ENCODE measurements at places on chromosomes 6 and 20. TPM values are rescaled to one million over a fixed set of nuclear protein-coding genes. Genes with fewer than 3 reads are reported as not detected.
A peak's percentile ranks its signal among the peaks of the same experiment; 100 is the strongest.

DNA sequence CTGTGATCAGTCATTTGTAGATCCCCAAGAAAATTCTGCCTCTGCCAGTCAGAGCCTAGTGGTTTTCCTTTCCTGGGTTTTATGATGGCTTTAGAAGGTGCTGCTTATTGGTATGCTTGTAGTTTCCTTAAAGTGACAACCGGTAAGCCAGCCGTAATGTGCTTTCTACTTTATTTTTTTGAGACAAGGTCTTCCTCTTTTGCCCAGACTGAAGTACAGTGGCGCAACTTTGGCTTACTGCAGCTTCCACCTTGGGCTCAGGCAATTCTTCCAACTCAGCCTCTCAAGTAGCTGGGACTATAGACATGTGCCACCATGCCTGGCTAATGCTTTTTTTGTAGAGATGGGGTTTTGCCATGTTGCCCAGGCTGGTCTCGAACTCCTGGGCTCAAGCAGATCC is 23.5 kb downstream of the MCM8 start:
- no peak for DNase-seq

E2F3 gene
- 17.8 TPM for total RNA-seq

APOM gene
- 1.8 TPM for total RNA-seq

SLC35F1 gene
- total RNA-seq = 1.2 TPM

DNA sequence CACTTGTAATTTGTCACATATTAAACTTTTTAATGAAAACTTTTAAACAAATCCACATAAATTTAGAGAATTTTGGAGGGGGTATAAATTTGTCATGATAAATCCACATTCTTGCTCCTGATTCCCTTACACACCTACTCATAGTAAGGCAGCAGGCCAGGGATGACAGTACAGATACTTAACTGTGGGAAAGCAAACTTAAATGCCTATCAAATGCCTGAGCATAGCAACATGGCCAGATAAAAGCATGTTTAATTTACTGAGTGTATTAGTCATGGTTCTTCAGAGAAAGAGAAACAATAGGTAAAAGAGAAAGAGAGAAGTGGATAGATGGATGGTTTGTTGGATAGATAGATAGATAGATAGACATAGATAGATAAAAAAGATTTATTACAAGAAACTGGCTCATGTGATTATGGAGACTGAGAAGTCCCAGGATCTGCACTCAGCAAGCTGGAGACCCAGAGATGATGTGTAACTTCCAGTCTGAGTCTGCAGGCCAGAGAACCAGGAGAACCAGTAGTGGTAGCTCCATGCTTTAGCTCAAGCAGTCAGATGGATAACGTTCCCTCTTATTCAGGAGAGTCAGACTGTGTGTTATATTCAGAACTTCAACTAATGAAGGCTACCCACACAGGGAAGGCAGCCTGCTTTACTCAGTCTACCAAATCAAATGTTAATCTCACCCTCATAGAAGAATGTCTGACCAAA is 15.9 kb upstream of the ADGRF1 start:
- DNase-seq = no peak

GRCh38 chr20:42565235-42565995 is 624.3 kb downstream of the PTPRT start:
- DNase-seq = peak; percentile 52

DNA sequence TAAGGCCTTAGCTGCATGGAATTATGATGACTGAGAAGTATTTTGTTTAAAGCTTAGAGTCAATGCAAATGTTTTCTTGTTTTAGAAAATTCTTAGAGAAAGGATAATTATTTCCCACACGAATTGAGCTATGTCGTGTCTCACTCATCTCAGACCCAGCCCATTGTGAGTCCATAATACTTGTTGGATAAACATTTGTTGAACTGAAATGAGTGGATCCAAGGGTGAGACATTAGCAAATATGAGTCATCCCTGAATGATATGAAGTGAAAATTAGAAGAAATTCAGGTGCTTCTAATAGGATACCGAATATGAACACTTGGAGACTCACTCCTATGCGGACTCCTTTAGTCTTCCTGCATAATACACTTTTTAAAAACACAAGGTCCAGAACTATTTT is 41.6 kb upstream of the ARMC2 start:
- DNase-seq = no peak

DNA sequence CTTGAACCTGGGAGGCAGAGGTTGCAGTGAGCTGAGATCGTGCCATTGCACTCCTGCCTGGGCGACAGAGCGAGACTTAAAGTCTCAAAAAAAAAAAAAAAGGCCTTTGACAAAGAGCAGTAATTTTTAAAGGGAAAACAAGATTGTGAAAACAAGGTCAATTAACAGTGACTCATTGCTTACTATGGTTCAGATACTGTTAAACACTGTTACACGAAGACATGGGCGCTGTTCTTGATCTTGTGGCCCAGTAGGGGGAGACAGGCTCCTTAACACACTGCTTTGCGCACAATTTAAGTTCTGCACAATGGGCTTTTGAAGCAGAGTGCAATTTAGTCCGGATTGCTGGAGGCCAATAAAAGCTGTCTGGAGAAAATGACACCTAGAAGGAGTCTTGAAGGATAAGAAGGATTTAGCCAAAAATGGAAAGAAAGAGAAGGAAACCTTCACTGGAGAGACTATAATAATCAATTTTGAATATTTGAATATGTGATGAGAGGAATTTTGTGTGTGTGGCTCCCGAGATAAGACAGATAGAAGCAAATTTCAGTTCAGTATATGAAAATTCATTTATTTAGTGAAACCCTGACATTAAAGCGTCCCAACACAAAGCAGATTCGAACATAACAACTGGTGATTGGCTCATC is 6.0 kb upstream of the LATS1 start:
- peak; percentile 64 for DNase-seq

DNA sequence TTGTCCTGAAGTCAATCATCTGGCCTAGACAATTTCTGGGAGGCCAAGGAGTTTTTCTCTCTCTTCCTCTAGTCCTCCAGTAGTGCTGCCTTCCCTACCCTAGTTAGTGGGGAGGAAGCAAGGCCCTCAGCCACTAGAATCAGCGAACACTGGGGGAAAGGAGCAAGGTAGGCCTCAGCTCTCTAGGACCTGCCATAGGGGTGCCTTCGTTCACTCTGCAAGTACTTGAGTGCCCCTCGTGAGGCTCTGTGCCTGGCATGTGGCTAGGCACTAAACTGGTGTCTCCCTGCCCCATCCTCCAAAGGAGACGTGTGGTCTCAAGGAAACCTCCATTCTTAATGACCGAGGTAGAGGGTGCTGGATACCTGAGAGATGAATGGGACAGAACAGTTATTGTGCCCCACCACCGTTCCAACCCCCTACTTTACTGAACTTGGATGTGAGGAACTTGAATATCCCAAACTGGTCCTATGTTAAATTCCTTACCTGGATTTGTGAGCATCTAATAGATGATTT is 1.1 kb downstream of the DEF6 start:
- DNase-seq = no peak

- no peak for DNase-seq
Measured at GRCh38 chr6:133418108-133418507, 177.0 kb downstream of the EYA4 start.

DNA sequence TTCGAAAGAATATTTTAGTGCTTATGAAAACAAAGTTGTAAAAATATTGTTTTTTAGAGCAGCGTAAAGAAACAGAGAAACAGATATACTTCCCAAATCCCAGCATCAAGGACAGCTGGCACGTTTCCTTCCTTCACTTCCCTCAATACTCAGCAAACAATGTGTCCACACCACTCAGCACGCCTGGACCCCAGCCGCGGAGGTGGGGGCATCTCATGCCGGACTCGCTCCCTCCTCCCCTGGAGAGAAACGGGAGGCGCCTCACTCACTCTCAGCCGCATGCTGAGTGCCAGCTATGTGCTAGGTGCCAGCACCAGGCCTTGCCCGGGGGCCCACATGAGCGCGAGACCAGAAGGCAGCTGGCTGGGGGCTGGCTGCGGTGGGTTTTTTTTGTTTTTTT is 34.7 kb downstream of the SLC2A4RG start:
- no peak for DNase-seq

DNA sequence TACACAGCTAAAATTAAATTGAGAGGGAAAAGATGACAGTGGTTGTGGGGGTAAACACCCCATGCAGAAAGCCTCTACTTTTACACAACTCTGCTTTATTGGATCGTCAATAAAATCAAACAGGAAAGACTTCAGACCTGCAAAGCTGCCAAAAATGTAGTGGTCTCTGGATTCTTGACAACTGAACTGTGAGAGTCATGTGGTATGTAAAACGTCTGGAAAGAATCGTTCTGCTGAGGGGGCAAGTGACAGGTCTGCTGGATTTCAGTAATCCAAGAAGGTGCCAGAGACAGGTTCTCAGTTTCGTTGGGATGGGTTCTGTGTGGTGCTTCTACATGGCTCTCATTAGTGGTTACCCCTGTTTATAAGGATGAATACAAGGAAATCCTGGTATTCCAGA is 63.3 kb downstream of the TSPYL4 start:
- no peak for DNase-seq

NEURL2 gene
- total RNA-seq = 6.7 TPM

DNA sequence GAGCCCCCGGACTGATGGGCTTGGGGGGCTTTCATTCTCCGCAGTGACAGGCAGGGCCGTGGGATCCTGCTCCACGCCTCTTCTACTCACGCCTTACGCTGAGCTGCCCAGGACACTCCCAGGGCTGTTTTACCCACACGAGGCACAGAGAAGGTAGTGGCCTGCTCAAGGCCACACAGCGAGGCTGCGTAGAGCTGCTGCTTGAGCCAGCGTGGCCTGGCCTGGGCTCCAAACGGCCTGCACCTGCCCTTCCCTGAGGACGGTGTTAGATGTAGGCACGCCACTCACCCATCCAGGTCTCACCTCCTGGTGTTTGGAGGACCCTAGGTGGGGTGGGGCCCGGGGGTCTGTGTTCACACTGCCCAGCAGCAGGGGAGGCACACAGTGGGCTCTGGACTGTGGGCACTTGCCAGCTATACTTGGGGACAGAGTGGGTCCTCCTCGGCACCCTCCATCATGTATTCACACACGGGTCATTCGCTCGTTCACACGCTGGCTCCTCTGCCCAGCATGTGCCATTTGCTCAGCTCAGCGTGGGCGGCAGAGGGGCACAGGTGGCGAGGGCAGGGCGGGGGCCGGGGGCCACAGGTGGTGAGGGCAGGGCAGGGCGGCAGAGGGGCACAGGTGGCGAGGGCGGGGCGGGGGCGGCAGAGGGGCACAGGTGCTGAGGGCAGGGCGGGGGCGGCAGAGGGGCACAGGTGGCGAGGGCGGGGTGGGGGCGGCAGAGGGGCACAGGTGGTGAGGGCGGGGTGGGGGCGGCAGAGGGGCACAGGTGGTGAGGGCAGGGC is 18.4 kb upstream of the RBBP8NL start:
- no peak for DNase-seq

GRCh38 chr20:1851396-1851795 is 43.8 kb upstream of the SIRPA start:
- no peak for DNase-seq

GRCh38 chr6:12538881-12539357 is 177.6 kb upstream of the PHACTR1 start:
- DNase-seq = peak; percentile 19

ZNF311 gene
- not detected for total RNA-seq

GRCh38 chr20:13493143-13493542 is 145.6 kb downstream of the TASP1 start:
- no peak for DNase-seq

- DNase-seq = no peak
Measured at GRCh38 chr20:37142708-37143107, 36.4 kb upstream of the RPN2 start.

DNA sequence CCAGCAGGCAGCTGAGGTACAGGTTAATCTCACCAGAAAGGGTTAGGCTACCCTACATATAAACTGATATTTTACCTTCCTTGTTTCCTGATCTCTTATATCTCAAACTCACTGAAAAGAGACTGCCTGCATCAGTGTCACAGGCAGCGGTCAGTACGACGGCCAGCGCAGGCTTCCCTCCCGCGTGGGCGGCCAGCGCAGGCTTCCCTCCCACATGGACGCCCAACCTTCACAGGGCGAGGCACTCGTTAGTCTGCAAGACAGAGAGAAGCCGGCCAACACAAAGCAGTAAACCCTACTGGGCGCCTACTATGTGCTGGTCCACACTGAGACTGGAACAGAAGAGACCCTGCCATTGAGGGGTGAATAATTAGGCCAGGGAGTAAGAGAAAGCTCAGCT is 33.0 kb downstream of the TTI1 start:
- DNase-seq = no peak

- no peak for DNase-seq
Measured at GRCh38 chr6:122752459-122752858, 27.1 kb upstream of the FABP7 start.

DNA sequence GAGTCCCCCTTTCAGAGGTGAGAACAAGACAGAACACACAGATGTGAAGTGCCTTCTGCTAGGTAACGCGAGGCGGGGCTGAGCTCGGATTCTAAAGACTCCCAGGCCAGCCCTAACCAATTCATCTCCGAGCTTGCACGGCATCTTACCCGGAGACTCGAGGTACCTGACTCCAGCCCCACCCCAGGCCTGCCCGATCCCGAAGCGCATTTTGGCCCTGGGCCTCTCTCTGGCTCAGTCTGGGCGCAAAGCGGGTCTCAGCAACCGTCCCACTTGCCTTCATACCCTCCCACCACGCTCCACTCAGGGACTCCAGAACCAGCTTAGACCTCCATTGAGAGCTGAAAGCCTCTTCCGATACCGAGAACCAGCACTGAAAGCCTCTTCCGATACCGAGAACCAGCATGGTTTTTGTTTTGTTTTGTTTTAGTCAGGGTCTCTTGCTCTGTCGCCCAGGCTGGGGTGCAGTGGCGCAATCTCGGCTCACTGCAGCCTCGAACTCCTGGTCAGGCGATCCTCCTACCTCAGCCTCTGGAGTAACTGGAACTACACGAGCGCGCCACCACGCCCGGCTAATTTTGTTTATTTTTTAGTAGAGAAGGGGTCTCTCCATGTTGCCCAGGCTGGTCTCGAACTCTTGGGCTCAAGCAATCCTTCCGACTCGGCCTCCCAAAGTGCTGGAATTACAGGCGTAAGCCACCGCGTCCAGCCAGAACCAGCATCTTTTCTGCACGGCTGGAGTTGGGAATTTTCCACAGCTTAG is 557 bp upstream of the DYNLRB1 start:
- peak; percentile 83 for DNase-seq

GRCh38 chr20:61905781-61906523 is 159.7 kb downstream of the TAF4 start:
- no peak for DNase-seq

- no peak for DNase-seq
Measured at GRCh38 chr6:46412662-46413061, 78.6 kb downstream of the RCAN2 start.

SLC26A8 gene
- not detected for total RNA-seq

MAFB gene
- not detected for total RNA-seq

DNA sequence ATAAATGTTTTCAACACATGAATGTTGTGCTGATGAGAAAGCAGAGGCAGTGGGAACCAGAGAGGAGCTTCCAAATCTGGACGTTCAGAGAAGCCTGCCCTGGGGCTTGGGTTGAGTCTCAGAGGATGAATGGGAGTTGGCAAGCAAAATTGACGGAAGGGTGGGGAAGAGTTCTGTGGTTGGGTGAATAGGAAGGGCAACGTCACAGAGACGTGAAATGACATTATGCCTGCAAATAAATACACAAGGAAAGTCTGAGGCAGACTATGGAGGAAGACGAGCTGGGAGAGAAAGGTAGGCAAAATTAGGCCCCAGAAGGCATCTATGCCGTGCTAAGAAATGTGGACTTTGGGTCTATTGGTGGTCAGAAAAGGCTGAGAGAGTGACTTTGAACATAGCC is 25.2 kb upstream of the SGK1 start:
- no peak for DNase-seq

- peak; percentile 92 for DNase-seq
Measured at GRCh38 chr6:4388675-4389074, 253.3 kb upstream of the ECI2 start.

- no peak for DNase-seq
Measured at GRCh38 chr6:34073540-34073939, 72.3 kb downstream of the GRM4 start.

All from SJCRH30 (cell line).